ENCODE measurements at places on chromosomes 2 and 18.

DNA sequence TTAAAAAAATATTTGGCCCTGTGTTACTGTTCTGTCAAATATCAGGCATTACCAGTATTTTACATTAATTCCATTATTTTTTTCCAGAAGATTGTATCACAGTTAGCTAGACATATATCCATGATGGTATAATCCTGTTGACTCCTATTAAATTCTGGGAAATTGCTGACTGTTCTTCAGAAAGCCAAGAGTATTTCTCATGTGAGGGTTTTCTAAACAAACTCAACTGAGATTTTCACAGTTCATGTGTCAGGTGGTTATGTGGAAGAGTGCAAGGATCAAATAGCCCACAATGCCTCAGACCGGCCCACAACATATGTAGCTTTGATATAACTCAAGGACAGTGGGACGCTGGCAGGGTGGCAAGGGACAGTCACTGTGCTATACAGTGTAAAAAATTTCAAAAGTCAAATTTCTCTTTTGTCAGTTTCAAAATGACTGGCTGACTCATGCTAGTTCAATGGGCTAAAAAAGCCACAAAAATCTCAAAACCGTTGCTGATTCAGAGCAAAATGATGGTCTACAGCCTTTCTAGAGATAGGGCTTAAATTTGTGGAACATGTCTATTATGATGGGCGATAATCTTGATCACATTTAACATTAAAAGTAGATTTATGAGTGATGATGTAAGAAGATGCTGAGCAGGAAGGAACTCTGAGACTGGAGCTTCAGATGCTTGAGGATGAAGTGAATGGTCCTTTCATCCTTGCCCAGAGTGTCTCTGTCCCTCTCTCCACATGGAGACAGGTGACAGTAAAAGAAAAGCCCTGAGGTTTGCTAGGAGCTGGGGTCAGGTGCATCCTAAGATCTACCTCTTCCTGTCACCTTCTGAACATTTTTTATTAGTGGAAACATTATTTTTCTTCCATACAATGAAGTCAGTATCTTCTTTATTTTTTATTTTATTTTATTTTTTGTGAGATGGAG, 175.8 kb upstream of the PIEZO2 start:
- DNase-seq, result no peak

- DNase-seq, result no peak
Observed at GRCh38 chr18:49697757-49698524, 115.4 kb downstream of the ACAA2 start.

DNA sequence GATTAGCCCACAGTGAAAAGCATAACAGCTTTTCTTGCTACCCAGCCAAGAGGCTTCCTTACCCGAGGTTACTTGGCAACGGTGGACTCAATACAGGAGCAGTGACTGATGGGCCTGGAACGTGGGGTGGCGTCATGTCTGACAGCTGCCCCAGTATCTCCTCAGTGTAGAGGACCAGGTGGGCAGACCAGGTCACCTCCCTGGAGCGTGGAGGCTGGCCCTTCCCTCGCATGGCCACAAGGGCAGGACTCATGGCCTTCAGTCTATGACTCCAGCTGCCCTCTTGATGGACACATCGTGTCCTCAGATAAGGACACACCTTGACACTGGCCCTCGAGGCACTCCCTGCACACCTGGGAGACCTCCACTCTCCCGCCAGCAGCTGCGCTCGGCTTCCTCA, 6.4 kb downstream of the ASPRV1 start:
- no peak for DNase-seq

DNA sequence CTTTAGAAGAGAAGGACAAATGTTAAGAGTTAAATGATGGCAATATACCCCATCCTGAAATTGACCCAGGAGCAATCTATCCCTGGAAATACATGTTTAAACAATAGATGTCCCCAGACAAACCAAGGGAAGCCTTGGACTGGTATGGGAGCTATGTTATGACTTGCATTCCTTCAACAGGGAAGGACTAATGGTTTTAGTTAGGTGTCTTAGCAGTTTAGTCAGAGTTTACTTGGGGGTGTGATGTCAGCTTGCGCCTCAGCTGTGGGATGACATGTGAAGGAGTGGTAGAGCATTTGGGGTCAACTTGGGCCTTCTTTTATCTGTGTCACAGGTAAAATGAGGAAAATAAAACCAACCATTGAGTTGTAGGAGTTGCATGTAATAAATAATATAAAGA, 36.8 kb downstream of the SPC25 start:
- no peak for DNase-seq

GRCh38 chr2:179692610-179693009, 168.8 kb downstream of the ZNF385B start:
- no peak for DNase-seq

DNA sequence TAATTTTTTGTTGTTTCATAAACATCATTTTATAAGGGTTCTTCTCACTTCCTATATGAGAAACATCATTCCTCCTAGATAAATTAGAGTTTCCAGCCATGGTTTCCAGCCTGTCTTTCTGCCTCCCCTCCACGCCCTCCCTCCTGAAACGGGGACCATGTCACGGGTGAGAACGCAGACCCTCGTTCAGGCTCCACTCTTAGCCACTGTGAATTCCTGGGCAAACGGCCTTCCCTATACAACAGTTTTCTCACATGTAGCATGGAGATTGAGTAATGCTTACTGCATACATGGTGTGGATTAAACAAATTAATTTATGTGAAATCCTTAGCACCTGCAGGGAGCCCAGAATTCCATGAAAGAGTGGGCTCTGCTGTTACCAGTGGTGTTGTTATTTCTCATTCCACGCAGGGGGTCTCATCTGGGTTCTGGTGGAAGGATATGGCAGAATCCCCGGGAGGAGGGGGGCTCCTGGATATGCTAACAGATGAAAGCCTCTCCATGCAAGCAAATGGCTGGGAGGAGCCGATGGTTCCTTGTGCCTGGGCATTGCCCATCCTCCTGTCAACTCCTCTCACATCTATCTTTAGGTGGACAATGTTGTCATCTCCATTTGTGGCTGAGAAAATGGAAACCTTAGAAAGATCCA, 54.0 kb upstream of the TWIST2 start:
- no peak for DNase-seq

- no peak for DNase-seq
Observed at GRCh38 chr2:181642086-181642485, 14.8 kb downstream of the CERKL start.

GRCh38 chr2:134208825-134209224, 45.0 kb upstream of the MGAT5 start:
- no peak for DNase-seq

DNA sequence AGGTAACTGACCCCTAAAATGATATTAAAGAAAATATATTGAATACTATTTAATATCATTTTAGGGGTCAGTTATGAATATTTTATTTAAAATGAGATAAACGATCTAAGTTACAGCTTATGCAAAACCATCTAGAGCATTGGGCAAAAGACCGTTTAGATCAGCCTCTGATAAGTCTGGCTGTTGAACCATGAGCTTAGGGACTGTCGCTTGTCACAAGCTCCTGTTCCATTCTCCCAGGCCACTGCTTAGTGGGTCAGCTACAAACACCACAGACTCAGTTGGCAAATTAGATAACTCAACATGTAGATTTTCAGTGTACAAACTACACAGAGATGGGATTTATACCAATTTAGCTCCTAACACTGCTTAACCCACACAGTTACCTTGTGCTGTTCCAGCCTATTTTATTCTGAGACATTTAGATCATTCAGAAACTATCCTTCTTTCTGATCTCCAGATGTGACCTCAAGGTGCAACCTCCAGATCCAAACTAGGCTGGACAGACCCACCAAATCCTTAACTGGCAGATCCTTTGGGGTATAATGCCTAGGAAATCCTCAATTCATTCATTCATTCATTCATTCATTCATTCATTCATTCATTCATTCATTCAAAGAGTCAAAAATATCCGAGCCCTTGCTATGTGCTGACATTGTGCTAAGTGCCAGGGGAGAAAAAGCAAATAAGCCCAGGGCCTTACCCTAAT, 82.8 kb downstream of the HRH4 start:
- DNase-seq, result no peak

DNA sequence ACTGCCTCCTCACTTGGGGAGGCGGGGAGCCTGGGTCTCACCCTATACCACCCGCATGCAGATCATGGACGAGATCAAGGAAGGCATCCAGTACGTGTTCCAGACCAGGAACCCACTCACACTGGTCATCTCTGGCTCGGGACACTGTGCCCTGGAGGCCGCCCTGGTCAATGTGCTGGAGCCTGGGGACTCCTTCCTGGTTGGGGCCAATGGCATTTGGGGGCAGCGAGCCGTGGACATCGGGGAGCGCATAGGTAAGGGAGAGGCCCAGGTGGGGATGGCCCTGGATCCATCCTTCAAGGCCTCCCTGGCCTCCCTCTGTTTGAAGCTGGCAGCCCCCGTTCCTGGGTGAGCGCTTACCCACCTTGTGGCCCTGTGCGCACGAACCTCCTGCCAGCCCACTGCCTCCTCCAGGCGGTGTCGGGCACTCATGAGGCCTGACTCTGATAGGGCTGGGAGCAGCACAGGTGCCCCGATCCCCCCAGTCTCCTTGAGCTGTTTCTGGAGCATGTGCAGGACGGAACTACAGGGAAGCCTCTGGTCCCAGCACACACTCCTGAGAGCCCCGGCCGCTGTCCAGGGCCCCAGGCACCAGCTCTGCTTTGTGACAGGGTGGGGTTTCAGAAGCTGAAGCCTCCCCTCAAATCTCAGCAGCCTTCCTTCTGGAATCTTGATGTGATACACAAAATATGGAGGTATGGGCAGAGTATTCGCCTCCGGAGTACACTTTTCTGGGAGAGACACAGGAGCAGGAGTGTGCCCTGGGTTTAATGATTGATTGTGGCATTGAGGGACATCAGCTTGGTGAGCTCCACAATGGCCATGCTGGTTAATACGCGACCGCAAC, 708 bp downstream of the AGXT start:
- DNase-seq, result no peak

DNA sequence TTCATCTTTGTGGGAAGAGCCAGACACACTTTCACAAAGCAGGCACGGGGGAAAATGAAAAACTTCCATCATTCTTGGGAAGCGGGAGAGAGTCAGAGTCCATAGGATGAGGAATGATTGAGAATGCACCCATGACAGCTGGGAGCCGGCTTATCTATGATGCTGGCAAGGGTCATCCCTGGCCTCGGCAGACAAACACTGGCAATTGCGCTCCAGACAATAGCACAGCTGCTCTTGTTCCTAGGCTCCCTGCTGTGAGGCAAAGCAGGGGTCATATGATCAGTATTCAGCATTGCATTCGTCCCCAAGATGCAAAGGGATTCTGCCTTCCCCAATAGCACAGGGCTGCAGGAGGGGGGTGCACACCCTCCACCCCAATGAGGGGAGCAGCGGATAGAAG, 33.0 kb downstream of the CYRIA start:
- no peak for DNase-seq

DNA sequence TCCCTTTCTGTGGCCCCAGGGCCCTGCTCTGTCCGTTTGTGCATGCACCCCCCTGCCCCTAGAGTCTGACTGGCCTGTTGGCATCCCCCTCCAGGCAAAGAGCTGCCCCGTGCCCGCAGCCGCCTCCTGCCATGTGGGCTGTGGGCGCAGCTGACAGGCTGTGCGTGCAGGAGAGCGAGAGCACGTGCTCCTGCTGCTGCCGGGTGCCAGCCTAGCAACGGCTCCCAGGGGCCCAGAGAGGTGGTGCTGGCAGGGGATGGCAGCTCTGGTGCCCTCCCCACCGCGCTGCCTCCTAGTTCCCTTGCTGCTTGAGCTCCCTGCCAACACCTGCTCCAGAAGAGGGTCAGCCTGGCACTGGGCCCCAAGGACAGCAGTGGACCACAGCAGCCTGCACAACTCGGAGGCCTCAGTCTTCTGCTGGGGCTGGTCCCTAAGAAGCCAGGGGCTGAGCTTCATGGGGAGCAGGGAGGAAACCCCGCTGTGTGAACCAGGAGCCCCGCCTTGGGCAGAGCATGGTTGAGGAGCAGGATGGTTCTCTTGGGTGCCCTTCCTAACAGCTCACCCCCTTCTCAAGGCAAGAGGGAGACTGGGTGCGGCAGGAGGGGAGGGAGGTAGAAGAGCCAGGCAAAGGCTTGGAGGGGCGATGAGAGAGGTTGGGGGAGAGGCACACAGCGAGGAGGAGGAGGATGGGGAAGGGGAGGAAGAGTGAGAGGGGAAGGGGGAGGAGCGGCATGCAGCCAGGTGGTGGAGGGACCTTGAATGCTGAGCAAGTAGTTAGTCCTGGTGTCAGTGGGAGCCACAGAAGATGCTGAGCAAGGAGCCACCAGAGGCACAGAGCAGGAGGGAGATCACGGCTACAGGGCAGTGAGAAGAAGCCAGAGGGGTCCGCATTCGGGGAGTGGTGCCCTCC, 23.8 kb upstream of the PTMA start:
- DNase-seq, result no peak

DNA sequence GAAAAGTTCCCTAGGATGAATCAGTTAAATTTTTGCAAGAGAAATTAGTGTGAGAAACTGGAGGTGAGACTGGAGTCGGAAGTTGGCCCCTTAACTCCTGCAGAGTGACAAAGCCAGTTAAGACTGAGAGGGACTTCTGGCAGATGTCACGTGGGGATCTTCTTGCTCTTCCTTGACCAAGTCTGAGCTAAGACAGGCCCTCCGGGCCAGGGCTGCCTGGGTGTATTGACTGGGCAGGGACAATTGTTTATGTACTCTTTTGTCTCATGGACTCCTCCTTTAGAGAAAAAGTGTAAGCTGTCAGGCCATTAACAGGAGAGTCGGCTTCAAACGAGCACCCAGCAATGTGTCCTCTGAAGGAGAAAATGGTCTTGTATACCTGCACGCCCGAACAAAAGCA, 48.6 kb upstream of the RALBP1 start:
- no peak for DNase-seq

- DNase-seq, result no peak
Observed at GRCh38 chr18:79380816-79381806, 14.6 kb upstream of the NFATC1 start.

DNA sequence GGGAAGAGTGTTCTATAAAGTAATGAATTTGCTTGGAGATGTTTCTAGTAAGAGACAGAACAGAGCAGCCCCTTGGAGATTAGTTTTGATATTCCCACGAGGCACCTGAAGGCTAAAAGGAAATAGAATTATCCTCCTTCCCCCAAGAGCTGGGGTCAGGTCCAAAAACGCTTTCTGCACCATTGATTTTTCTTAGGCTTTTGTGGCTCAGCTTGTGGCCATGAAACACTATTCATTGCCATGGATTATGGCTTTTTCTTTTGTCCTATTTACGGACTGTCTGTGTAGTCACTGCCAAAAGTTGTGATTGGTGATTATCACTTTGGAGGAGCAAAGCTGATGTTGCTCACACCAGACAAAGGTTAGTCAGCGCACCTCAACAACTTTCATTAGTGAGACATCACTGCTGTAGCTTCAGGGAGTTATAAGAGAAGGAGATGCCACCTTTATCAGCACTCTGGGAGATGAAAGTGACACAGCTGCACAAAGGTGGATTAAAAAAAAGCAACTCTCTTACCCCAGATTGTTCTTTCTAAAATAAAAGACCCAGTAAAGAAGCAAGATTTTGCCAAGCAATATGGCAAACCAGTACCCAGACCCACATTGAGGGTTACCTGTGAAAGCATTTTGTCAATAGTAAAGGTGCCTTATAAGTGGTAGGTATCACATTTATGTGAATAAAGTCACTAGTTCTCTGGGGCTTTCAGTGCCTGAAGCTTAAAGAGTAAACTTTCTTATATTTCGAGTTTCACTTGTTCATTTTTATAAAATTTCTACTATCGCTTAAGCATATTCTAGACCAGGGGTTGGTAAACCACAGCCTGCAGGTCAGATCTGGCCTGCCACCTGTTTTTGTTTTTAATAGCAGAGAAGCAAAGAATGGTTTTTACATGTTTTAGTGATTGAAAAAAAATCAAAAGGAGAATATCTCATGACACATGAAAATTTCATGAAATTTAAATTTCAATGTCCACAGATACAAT, 10.6 kb downstream of the CXCR4 start:
- DNase-seq, result no peak

- no peak for DNase-seq
Observed at GRCh38 chr2:38097988-38098385, 22.0 kb upstream of the CYP1B1 start.

Measured in stimulated activated CD8-positive, alpha-beta memory T cell treated with anti-CD3 and anti-CD28 coated beads, Interleukin-7, amount 100 ng/mL, for 1 hour (primary cell).